ENCODE measurements at places on chromosomes 16 and 17. TPM values are rescaled to one million over a fixed set of nuclear protein-coding genes. Genes with fewer than 3 reads are reported as not detected.

DNA sequence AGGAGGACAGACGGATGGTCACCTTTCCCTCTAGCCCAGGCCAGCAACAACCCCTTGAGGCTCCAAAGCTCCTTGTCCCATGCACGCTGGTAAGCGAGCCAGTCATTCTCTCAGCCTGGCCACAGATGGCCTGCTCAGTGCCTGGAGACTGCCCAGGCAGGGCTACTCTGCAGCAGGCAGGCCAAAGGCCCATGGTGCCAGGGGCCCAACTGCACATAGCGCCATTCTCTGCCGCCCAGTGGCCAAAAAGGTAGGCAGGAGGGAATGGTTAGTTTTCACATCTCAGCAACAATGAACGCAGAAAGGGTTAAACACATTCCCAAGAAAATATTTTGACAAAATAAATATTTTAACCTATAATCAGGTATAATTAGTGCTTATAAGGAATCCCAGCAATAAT is 7.7 kb upstream of the SREBF1 start:
- DNase-seq, result no peak
- H3K36me3 ChIP-seq, result peaks cover 6% of the 10 kb centered on the region
- no peak overlapping the region for H3K27ac ChIP-seq
- peaks cover 47% of the 10 kb centered on the region for H3K4me1 ChIP-seq
- no peak overlapping the region for H3K4me3 ChIP-seq
- no peaks in the 10 kb centered on the region for H3K27me3 ChIP-seq

DNA sequence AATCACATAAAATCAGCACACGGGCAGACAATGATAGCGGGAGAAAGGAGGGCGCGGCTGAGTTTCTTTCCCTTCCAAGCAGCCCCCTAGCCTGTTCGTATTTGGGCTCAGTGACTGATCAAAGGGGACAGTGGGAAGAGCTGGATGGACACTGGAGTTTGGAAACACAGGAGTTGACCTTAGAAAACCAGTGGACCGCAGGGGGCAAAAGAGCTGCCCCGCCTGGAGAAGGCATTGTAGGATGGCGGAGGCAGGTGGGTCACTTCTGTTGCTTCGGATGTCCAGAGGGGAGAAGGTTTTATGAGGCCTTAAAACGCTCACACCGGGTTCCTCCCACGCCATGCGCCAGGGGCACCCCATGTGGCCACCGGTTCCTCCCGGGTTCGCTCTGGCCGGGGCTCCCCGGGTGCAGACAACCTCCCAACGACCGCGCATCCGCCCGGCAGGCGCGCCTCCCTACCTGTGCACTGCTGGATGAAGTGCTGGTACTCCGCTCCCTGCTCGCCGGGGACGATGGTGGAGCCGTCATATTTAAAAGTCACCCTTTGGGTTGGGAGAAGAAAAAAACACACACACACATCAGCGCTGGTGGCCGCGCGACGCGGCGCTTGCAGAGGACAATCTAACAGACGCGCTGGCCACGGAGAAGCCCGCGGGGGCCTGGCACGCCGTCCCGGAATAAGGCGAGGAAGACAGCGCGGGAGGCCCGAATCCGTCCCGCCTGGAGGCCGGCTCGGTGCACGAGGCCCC is 662 bp downstream of the COTL1 start:
- H3K4me3 ChIP-seq, result peak overlapping the region; percentile 99
- H3K27me3 ChIP-seq, result peaks cover 12% of the 10 kb centered on the region
- peak; percentile 54 for DNase-seq

GRCh38 chr17:81843713-81844326 is 9.0 kb upstream of the PPP1R27 start:
- H3K4me1 ChIP-seq, result no peaks in the 10 kb centered on the region
- H3K36me3 ChIP-seq, result peaks cover 24% of the 10 kb centered on the region
- DNase-seq, result no peak
- H3K27ac ChIP-seq, result peak overlapping the region; percentile 5
- no peak overlapping the region for H3K4me3 ChIP-seq

DNA sequence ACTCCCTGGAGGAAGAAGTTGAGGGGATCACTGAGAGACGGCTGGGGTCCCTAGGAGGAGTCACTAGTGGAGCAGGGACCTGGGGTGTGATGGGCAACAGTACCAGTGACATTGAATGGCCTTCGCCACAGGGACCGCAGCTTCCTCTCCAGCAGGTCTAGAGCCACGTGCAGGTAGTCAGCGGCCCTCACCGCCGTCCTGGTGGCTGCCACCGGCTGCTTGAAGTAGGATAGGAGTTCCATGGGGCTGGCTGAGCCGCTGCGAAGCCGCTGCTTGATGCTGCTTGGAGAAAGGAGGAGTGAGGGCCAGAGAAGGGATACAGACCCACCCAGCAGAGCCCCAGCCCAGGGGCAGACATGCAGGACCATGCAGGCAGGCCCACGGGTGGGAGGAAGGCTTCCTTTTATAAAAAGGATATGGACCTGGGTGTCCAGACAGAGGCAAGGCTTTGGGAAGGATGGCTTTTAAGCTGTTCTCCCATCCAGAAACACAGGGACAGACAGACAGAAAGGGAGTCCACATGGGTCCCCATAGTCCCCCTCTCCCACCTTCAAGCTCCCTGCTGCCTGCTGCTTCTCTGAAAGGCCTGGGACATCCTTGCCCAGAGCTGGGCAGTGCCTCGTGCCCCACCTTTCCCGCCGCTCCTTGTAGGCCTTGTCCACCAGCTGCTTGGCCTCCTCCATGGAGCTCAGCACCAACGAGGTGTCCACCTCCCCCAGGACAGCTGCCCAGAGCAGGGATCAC is 827 bp downstream of the MPO start:
- no peak overlapping the region for H3K4me3 ChIP-seq
- no peaks in the 10 kb centered on the region for H3K36me3 ChIP-seq
- H3K27me3 ChIP-seq, result peaks cover 17% of the 10 kb centered on the region
- H3K4me1 ChIP-seq, result peaks cover 5% of the 10 kb centered on the region
- no peak for DNase-seq

- H3K4me1 ChIP-seq, result peaks cover 67% of the 10 kb centered on the region
- peaks cover 32% of the 10 kb centered on the region for H3K36me3 ChIP-seq
- DNase-seq, result no peak
- peak overlapping the region; percentile 86 for H3K4me3 ChIP-seq
- H3K27me3 ChIP-seq, result no peaks in the 10 kb centered on the region
Observed at GRCh38 chr16:50155925-50156324, 2.8 kb downstream of the TENT4B start.

- H3K27ac ChIP-seq, result peak overlapping the region; percentile 68
- H3K36me3 ChIP-seq, result peaks cover 20% of the 10 kb centered on the region
- no peak overlapping the region for H3K4me3 ChIP-seq
- H3K27me3 ChIP-seq, result no peaks in the 10 kb centered on the region
- peak; percentile 56 for DNase-seq
Observed at GRCh38 chr17:17141860-17142552, 64.1 kb downstream of the PLD6 start.

- peak overlapping the region; percentile 86 for H3K4me3 ChIP-seq
- H3K4me1 ChIP-seq, result peaks cover 43% of the 10 kb centered on the region
- peaks cover 33% of the 10 kb centered on the region for H3K36me3 ChIP-seq
- peak overlapping the region; percentile 95 for H3K27ac ChIP-seq
- H3K27me3 ChIP-seq, result no peaks in the 10 kb centered on the region
Observed at GRCh38 chr17:39462631-39463375, 1.5 kb downstream of the CDK12 start.

ARL5C gene
- total RNA-seq, result not detected

KCNJ2 gene
- total RNA-seq, result not detected

ASPHD1 gene
- total RNA-seq, result not detected

KRTAP9-2 gene
- total RNA-seq, result not detected

TBC1D3H gene
- total RNA-seq, result not detected

AANAT gene
- not detected for total RNA-seq

ACSM2A gene
- not detected for total RNA-seq

RAB34 gene
- total RNA-seq, result 11.0 TPM

KIF2B gene
- not detected for total RNA-seq
